ENCODE measurements at places on chromosomes 13 and 19.

DNA sequence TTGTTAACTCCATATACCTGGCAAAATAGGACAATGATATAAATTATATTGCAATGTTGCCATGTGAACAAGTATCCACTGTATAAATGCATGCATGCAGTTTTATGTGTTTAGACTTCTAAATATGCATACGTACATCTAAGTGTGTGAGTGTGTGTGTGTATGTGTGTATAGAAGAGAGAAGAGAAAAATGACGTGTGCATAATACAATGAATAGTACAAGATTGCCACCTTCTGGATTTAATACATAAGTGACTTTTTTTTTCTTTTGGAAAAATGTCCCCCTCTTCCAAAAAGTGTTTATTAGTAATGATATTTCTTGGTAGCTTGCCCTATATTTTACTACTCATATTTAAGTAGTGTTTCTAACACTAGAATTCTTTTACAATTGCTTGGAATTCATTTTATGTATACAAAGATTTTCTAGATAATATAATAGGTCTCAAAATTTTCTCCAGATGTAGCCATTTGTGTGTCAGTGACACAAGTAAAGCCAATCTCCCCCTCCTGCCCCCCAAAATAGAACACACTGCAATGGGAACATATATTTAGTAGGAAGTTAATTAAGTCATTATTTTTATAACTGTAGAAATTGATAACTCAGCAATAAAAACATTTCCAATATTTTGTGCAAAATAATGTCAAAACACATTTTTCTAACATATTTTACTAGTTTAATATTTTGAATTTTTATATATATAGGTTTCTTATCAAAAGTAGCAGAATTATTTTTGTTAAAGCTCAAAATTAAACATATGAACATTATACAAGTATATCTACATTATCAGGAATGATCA lies 783.3 kb upstream of the ATXN8OS start:
- peak; percentile 0 for DNase-seq

DNA sequence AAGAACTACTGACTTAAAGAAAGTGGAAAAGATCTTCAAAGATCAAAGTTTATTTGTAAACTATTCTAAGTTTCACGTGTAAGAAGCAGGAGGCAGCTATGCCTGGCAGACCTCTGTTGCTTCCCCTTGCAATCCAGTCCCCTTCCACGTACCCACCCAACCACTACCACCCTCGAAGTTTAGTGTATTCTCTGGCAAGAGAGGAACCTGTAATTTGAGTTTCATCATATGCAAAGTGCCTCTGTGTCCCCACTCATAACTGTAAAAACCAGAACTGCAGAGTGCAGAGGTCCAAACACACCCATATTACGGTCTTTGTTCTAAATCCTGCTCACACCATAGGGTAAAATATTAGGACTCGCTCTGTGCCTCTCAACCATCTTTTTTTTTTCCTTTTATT lies 75.8 kb upstream of the FRY start:
- no peak for DNase-seq

- DNase-seq = no peak
Measured at GRCh38 chr13:34900288-34900739, 41.8 kb upstream of the NBEA start.

DNA sequence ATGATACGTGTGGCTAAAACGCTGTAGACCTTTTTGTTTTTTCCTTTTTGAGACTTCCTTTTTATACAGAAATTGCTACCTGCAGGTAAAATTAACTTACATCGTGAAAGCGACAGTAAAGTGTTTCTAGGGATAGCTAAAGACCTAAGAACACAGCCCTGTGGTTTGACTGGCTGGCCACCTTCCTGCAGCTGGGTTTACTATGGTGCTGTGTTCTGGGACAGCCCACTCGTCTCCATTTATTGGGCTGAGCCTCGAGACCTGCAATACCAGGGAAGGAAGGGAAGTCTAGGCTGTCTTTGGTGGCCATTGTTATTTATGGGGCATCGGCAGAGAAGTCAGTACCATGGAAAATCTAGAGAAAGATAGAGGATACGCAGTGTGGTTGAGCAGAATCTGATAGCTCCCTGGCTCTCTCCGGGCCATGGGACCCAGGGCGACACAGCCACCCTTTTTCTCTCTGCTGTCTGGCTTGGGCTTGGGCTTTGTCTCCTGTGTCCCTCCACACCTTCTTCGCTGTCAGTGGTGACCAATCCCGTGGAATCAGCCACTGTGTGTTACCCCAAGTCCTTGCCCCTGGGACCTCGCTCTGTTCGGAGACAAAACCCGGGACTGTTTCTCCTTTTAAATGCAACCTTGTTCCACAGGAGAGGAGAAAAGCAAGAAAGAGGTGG lies 30.9 kb downstream of the ACTN4 start:
- DNase-seq = no peak

- peak; percentile 88 for DNase-seq
Measured at GRCh38 chr19:8001995-8002849, 3.2 kb downstream of the ELAVL1 start.

DNA sequence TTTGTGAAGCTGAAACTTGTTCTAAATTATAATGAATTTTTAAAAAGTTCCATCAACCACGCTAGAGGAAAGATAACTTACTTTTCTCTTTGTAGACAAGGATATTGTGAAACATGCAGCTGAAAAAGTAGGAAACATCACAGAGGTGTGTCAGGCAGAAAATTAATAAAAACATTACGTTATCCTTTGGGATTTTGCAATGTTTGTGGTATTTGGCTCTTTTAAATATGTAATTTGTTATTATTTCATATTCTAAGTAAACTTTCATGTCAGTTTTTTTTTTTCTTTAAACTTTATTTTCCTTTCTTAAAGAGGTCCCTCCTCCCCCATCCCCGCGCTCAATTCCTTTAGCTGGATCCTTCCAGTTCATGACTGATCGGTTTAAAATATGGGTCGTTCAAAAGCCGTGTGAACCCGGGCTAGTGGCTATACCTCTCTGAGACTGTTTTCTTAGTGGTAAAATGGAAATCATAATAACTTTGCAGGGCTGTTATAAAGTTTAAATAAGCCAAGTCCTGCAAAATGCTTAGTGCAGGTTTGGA lies 740 bp upstream of the CCDC61 start:
- DNase-seq = no peak

GRCh38 chr13:101408154-101408553 lies 8.2 kb downstream of the NALCN start:
- no peak for DNase-seq

- no peak for DNase-seq
Measured at GRCh38 chr13:27193496-27193895, 21.9 kb upstream of the USP12 start.

DNA sequence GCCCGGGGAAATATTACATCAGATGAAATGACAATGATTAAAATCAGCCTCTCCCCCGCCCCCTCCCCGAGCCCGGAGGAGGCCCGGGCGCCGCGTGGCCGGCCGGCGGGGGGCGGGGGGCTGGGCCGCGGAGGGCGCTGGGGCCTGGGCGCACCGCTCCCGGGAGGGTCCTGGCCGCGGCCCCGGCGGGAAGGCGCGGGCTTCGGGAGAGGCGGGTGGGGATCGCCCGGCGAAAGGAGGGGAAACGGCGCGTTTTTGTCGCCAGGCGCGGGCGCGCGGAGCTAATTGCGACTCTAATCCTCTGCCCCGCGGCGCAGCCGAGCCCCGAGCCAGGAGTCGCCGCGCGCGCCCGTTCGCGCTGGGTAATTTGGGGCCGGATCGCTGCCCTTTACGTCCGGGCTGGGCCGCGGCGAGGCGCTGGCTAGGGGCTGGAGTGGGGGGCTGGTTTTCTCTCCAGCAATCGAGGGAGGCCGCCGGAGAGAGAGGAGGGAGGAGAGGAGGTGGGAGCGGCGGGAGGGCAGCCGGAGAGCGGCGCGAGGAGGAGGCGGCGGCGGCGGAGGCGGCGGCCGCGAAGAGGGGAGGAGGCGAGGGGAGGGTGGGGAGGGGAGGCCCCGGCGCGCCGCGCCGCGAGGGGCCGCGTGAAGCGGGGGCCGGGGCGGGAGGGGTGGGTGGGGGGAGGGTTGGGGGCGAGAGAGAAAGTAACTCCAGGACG lies at the start of gene KCTD15:
Gene KCTD15 (plus strand): TSS at position 707 of the 712 bp plus-strand sequence. CDS start 3,585 bp downstream, outside the sequence.
- DNase-seq = peak; percentile 80
